Naive thymus-derived CD4-positive, alpha-beta T cell (primary cell): ENCODE measurements at places on chromosomes 11 and 22.

DNA sequence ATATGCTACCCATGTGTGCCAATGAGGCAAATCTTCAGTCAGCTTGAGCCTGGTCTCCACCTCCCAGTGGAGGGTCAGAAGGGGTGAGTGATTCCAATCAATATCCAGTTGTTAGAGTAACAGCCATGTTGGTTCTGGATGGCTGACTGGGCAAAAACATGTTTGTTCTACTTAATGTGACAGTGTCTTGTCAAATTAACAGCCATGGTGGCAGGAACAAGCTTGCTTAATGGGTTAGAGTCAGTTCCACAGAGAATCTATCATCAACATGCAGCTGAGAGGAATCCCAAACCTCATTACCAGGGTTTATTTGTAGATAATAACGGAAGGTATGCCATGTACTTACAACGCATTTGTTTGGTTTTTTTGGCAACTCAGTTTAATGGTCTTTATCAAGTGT, 133.2 kb downstream of the SLC17A6 start:
- no peak for DNase-seq

GRCh38 chr11:86793307-86793706, 7.0 kb upstream of the PRSS23 start:
- DNase-seq: no peak

GRCh38 chr11:15539645-15540044, 424.9 kb downstream of the INSC start:
- DNase-seq: no peak

- no peak for DNase-seq
Measured at GRCh38 chr11:61345170-61345610, 12.2 kb downstream of the TKFC start.

DNA sequence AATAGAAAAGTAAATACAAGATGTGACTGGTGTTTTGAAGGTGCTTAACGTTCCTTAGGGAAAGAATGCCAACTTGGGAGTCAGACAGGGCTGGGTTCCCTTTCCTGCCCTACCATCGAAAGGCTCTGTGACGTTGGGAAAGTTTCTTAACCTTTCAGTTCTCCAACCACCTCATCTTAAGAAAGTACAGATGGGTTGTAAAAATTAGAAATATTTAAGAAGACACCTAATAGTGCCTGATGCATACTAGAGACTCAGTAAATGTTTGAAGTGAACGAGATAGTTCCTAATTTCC, 1.1 kb downstream of the GTPBP1 start:
- no peak for DNase-seq

DNA sequence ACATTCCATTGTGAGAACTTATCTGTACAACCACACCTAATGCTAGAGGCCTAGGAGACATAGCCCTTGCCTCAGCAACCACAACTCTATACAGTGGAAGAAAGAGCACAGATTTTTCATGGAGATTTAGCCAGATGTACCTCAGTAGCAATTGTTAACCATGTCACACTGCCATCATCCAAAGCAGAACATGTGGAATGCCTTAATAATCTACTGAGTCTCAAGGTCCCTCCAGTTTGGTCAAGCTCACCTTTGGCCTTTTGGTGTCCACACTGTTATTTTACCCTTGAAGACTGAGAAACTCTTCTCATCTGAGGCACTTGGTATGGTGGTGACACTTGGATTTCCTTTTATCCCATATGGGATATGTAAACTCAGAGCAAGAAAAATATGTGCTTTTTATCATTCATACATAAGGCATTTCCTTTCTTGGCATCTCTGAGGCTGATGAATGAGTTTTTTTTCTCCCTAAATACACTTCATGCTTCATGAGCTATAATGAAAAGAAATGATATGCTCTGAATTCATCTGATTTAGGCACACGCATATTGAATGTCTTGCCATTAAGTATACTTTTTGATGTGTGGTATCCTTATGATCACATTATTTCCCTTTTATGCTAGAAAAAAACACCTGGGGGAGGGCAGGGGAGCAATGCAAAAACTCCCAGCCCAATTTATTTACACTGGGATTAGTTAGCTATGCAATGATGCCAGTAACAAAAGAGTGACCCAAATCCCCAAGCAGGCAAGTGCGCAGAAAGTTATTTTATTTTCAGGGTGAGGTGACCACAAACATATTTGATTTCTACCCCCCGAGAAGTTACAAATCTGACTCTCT, 63.3 kb upstream of the ME3 start:
- DNase-seq: no peak

- DNase-seq: no peak
Measured at GRCh38 chr22:50313600-50313999, 6.2 kb upstream of the PLXNB2 start.

- no peak for DNase-seq
Measured at GRCh38 chr22:48475661-48476345, 1351.9 kb downstream of the BRD1 start.

GRCh38 chr11:117488996-117489952, 161.6 kb downstream of the CEP164 start:
- no peak for DNase-seq

GRCh38 chr11:86874304-86875056, 74.1 kb downstream of the PRSS23 start:
- no peak for DNase-seq

GRCh38 chr11:49213026-49213560, 4.7 kb upstream of the FOLH1 start:
- no peak for DNase-seq

GRCh38 chr11:64518928-64519327, 72.1 kb upstream of the SLC22A12 start:
- DNase-seq: no peak

DNA sequence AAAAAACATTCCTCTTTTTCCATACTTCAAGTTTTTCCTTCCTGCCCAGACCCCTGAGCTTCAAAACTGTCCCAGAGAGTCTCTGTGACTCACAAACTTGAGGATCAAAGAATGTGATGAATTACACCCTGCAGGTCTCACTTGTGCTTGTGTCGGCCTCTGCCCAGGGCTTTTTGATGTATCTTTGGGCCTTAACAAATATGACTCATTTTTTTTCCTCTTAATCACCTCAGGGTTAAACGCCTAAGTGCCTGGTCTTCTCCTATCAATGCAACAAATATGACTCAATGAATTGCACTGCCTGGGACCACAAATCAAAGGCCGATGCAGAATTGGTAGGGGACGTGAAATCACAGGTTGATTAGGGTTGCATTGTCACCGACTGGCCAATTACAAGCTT, 267.7 kb downstream of the LARGE1 start:
- no peak for DNase-seq

DNA sequence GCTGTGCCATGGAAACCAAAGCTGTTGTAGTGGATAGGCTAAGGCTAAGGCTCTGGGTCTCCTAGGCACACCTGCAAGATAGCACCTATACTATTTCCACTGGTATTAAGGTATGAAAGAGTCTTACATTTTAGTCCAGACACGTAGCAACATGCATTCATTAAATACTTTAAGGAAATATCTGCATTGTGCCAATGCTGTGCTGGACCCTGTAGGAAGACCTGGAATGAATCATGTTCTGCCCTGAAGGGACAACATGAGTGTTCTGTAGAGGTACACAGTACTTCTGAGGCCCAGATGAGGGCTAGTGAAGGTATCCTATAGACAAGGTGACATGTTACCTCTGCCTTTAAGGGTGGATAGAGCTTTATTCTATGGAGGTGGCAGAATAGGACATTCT, 35.2 kb upstream of the RRM1 start:
- DNase-seq: no peak

DNA sequence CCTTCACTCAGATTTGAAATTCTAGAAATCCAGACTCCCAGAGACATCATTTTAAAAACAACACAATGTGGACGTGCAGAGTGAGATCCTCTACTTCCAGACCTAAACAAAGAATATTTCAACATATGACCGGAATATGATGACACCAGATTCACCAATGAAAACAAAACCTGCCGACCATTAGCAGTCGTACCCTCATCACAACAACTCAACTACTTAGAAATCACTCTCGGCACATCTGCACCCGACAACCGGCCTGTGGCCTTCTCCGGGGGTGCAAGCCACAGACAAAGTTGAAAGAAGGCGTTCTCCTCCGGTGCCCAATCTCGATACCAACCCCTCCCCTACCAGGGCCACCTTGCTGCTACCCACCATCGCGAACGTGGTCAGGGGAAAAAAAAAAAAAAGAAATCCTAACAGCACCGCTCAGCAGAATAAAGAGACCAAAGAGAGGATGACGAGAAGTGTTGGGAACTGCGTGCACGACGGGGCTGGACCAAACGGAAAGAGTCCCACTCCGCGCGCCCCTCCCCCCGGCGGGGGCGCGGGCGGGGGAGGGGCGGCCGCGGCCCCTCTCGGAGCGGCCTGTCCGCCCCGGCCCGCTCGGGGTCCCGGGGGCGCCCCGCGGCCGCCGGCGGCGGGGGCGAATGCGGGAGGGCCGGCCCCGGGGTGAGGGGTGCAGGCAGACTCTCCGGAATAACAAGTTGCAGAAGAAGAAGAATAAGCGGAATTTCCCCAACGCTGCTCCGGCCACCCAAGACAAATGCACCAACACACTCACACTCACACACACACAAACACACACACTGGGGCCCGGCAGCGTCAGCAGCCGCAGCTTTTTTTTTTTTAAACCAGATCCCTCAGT, 1.7 kb downstream of the PHF21A start:
- DNase-seq: peak; percentile 47

DNA sequence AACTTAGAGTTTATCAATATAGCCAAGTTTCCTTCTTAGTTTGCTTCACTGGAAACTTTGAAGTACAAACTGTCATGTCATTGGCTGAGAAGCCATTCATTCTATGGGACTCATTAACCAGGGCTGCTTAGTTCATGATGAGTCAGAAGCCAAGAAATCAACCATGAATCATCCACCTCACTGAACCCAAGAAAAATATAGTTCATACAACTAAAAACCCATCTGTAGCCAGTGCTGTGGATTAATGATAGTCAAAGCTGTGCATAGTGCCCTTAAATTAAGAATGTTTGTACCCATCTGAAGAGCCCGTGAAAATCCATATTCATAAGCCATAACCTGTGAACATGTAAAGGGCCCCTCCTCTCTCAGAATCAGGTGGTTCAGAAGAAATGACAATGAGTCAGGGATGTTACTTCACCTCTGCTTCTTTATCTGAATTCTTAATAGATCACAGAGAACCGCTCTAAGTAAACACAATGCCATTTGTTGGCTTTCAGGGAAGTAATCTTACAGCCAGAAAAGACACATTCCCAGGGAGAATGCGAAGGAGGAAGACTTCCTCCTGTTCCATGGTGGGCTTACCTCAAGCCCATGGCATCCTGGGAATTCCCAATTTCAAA, 25.4 kb downstream of the MMP20 start:
- DNase-seq: no peak

DNA sequence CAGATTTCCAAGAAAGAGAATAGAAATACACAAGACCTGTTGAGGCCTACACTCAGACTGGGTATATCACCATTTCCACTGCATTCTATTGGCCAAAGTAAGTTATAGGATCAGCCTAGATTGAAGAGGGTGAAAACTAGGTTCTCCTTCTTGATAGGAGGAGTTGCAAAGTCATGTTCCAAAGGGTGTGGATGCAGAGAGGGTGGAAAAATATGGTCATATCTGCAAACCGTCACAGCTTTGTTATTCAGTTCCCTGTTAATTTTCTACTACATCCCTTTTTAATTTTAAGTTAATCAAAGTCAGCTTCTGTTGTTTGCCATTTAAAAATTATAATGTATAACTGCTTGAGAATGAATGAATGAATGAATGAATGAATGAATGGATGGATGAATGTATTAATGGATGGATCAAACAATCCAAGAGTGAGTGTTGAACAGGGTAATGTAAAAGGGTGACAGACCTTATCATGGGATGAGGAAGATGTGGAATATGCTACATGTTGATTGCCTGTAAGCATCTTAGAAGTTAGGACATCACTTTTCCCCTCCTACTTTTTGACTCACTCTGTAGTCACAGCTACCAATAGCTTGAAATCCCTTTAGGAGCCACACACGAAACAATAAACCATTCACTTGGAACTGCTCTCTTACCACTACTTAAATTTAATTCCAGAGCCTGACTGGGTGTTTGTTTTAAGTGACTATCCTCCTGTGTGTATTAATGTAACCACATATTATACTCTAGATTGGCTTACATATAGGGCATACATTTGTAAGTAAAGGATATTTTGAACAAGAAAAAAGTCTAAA, 121.5 kb downstream of the CCDC34 start:
- DNase-seq: no peak

DNA sequence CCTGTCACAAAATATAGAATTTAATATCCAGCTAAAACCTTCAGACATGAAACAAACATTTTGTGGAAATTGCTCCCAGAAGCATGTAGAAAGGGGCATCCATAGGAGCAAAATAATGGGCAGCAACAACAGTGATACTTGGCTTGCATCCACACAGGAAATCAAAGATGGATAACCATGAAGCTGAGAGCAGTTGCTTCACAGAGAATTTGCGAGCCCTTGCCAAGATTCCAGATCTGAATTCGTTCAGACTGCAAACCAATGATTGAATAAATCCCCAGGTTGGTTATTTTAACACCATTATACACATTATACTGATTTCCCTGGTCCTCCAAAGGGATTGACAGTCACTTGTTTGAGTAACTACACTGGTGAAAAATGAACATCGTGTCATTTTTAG, 15.6 kb upstream of the OR51L1 start:
- no peak for DNase-seq

GRCh38 chr11:86990515-86990914, 35.3 kb upstream of the FZD4 start:
- no peak for DNase-seq

DNA sequence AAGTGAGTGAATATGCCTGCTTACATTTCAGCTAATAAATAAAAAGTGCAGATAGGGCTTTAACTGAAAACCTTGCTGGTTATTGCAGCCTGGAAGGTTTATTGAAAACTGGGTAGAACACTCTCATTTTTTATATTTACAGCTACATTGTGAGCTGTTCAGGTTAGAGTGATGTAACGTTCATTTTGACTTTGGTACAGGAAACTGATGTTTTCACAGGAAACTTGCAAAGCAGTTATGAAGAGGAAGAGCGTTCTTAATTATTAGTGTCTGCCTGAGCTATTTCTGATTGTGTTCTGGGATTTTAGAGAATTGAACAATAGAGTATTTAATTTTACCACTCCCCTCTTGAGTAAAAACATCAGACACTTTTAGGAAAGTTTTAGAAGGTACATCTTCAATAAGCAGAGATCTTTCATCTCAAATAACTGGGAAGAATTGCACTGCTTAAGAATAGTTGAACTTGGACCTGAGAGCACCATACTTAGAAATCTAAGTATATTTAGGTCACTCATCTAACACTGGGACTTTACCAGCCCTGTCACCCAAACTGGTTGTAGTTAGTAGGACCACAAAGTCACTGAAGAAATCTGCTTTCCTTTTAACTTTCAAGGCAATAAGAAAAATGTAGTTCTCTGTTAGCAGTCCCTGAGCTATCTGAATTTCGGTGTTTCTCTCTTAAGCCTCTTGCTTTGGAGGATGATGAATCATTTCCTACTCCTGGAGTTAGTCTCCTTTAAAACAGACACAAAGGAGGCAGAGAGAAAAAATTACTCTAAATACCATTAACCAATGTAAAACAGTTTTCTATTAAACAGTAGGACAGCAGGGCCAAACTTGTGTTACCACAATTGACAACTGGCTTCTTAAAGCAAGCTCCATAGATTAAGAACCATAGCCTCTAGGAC, 128.6 kb upstream of the DDI1 start:
- no peak for DNase-seq

GRCh38 chr11:77370217-77370616, 68.7 kb upstream of the GDPD4 start:
- DNase-seq: no peak
